Uterus (tissue), 4 donors: ENCODE measurements at places on chromosomes 6 and 20. TPM values are rescaled to one million over a fixed set of nuclear protein-coding genes. Genes with fewer than 3 reads are reported as not detected.

DNA sequence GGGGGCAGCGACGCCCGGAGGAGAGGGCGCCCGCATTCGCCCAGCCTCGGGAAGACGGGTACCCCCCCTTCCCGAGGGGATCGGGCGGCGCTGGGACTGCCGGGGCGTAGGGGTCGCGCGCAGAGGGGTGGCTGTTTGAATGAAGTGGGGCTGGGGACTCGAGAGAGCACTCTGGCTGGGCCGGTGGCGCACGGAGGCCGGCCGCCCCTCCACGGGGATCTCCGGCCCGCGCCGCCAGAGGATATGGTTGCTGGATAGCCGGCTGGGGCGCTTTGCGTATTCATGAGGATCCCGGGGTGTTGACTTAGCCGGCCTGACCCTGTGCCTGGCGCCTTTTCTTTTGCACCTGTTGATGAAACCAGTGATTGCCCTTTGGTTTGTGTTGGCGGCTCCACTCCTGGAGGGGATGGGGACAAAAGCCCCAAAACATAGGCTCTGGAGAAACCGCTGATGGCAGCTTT is 469 bp downstream of the SYNJ2 start:
- no peaks in the 10 kb centered on the region for H3K4me1 ChIP-seq

Gene ZFAND3
- total RNA-seq: 5.0 TPM

DNA sequence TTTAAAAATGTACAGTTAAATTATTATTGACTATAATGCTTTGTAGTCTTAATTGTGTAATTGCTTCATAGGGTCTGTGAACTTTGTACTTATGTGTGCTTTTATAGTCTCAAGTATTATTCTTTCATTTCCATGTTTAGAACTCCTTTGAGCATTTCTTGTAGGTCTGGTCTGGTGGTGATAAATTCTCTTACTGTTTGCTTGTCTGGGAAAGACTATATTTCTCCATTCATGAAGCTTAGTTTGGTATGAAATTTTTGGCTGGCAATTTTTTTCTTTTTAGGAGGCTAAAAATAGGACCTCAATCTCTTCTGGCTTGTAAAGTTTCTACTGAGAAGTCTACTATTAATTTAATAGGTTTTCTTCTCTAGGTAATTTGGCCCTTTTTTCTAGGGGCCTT is 67.4 kb downstream of the CCDC170 start:
- H3K36me3 ChIP-seq: no peaks in the 10 kb centered on the region
- no peak for DNase-seq
- no peaks in the 10 kb centered on the region for H3K4me1 ChIP-seq
- no peak overlapping the region for H3K4me3 ChIP-seq

Gene TCF15
- total RNA-seq: 0.97 TPM

DNA sequence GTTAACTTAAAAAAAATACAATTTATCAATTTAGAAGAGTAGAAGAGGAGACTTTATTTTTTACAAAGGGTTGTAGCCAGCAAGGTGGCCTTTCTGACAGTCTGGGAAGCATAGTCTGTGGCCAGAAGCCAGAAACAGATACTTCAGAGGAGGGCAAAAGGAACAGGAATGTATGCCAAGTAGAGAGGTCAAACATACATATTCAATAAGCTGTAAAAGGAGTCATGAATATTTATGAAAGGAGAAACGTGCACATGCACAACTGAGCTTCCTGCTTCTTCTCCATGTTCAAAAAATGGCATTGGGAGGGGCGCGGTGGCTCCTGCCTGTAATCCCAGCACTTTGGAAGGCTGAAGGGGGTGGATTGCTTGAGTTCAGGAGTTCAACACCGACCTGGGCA is 43.9 kb upstream of the FAM184A start:
- no peak overlapping the region for H3K27ac ChIP-seq
- H3K4me1 ChIP-seq: no peaks in the 10 kb centered on the region
- H3K36me3 ChIP-seq: no peaks in the 10 kb centered on the region
- H3K27me3 ChIP-seq: no peaks in the 10 kb centered on the region
- no peak for DNase-seq

DNA sequence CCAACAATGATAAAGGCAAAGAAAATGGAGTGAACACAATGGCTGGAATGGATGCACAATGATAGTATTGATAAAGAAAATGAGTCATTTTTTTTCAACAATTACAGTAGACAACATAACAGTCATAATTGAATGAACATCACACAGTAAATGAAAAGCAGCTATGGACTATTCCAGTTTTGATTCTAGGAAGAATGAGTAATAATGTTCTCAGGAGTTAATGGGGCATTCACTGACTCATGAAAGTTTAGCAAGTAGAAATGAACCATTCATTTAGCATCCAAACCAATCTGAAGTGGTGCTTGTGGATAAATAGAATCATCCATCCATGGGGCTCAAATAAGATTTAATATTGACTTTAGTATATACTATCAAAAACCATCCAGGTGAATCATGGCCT is 1029.5 kb upstream of the GJE1 start:
- H3K4me3 ChIP-seq: no peak overlapping the region
- H3K27me3 ChIP-seq: no peaks in the 10 kb centered on the region
- no peak overlapping the region for H3K27ac ChIP-seq
- no peaks in the 10 kb centered on the region for H3K36me3 ChIP-seq
- no peak for DNase-seq

DNA sequence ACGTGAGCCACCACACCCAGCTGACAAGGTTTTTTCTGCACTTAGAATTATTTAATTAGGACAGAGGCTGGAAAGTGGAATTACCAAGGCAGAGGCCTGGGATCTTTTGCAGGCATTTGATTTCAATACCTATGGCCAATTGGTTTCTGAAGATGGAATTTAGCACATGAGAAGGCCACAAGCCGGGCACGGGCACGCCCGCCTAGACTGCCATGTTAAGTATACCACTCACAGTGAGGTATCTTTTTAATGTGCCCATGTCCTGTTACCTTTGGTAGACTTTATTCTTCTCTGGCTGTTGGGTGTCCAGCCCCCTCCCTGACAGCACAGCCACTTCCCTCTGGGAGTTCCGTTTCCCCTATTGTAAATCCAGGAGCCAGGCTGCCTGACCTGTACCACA is 18.0 kb upstream of the TAF8 start:
- H3K4me1 ChIP-seq: no peaks in the 10 kb centered on the region
- no peak overlapping the region for H3K27ac ChIP-seq
- H3K4me3 ChIP-seq: no peak overlapping the region
- no peaks in the 10 kb centered on the region for H3K36me3 ChIP-seq

- no peak for DNase-seq
- H3K4me1 ChIP-seq: no peaks in the 10 kb centered on the region
- no peaks in the 10 kb centered on the region for H3K27me3 ChIP-seq
- no peaks in the 10 kb centered on the region for H3K36me3 ChIP-seq
- H3K27ac ChIP-seq: no peak overlapping the region
Observed at GRCh38 chr6:5610640-5611039, 349.3 kb downstream of the FARS2 start.

Gene PNLDC1
- not detected for total RNA-seq

GRCh38 chr20:52993076-52993475 is 20.9 kb downstream of the TSHZ2 start:
- no peaks in the 10 kb centered on the region for H3K36me3 ChIP-seq
- H3K27ac ChIP-seq: peak overlapping the region; percentile 77
- H3K27me3 ChIP-seq: no peaks in the 10 kb centered on the region
- H3K4me3 ChIP-seq: no peak overlapping the region
- no peak for DNase-seq

- no peak overlapping the region for H3K27ac ChIP-seq
- no peaks in the 10 kb centered on the region for H3K4me1 ChIP-seq
- H3K4me3 ChIP-seq: no peak overlapping the region
- no peaks in the 10 kb centered on the region for H3K36me3 ChIP-seq
- no peak for DNase-seq
Observed at GRCh38 chr20:34070859-34071258, 41.2 kb downstream of the EIF2S2 start.

Gene GPX5
- not detected for total RNA-seq
